ENCODE measurements at places on chromosomes 5 and 9.

- DNase-seq = no peak
Observed at GRCh38 chr5:43270645-43271044, 42.6 kb downstream of the HMGCS1 start.

GRCh38 chr5:138038826-138039225 lies 5.9 kb upstream of the FAM13B start:
- DNase-seq = peak; percentile 93

- DNase-seq = peak; percentile 54
Observed at GRCh38 chr9:106864373-106865143, 1.6 kb downstream of the ZNF462 start.

- no peak for DNase-seq
Observed at GRCh38 chr9:126219648-126220063, 107.0 kb upstream of the MVB12B start.

GRCh38 chr9:87353301-87353700 lies 144.4 kb upstream of the DAPK1 start:
- no peak for DNase-seq

DNA sequence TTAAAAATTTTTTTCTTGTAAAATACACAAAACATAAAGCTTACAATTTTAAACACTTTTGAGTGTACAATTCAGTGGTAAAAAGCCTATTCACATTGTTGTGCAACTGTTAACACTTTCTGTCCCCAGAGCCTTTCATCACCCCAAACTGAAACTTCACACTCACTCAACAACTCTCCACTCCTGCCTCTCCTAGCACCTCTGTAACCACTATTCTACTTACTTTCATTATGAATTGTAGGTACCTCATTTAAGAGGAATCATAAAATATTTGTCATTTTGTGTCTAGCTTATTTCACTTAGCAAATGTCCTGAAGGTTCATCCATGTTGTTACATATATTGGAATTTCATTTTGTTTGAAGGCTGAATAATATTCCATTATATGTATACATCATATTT lies 4.3 kb upstream of the ZNF510 start:
- DNase-seq = no peak

DNA sequence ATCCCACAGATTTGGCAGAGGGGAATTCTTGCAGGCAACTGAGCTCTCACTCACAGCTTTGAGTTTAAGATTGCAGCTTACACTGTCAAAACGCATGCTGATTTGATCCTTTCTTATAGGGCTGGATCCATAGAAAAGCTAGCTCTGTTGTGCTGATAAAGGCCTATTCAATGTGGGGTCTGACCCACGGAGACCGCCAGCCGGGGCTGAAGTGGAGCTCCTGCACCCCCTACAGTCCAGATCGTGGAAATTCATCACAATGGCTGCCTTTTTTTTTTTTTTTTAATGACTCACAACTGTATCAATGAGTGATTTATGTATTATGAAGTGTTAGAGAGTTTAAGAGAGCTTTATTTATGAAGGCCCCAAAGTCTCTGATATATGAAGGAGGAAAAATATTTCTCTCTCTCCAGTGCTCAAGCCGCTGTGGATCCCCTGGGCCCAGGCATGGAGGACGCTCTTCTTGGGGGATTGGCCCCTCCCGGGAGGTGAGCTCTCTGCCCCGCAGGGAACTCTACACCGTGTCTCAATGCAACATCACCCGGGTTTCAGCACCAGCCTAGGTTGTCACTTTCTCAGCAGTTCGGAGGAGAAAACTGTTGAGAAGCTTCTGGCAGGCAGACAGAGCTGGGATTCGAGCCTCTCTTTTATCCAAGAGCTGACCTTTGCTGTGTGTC lies 700.2 kb downstream of the IRX1 start:
- peak; percentile 72 for DNase-seq

DNA sequence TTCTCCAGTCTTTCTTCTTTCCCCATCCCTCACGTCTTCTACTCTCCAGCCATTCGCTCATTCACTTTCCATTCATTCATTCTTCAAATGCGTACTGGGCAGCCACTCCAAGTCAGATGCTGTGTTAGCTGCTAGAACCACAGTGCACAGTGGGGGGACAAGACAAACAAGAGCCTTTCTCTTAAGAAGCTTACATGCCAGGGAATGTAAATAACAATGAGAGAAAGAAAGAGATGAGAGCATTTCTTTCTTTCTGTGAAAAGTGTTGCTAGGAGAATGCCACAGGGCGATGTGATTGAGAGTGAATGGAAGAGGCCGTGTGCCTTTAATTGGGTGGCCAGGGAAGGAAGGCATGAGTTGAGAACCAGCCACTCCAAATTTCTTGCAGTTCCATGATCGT lies 46.3 kb upstream of the SMIM23 start:
- DNase-seq = no peak

GRCh38 chr5:35229076-35230037 lies 930 bp downstream of the PRLR start:
- DNase-seq = no peak

All from pons (tissue), 1 donor.